ENCODE measurements at places on chromosomes 13 and 19.

- DNase-seq, result no peak
Measured at GRCh38 chr19:40378509-40378908, 11.5 kb downstream of the HIPK4 start.

GRCh38 chr13:101695870-101696516, 243.5 kb downstream of the ITGBL1 start:
- DNase-seq, result no peak

DNA sequence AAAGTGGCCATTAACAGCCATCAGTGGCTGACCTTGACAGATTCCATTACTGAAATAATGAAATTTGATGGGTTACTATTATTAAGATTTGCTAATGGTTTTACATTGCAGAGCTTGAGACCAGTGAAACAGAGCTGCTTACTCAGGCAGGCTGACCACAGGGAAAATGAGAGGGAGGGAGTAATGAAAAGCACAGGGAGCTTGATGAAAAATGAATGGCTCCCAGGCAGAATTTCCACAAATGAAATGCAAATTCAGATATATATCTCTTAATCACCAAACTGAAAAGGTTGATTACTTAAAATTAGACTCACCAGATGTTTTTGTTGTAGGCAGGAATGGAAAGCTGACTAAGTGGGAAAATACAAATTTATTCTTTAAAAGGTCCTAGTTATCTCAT, 36.1 kb downstream of the HTR2A start:
- no peak for DNase-seq

DNA sequence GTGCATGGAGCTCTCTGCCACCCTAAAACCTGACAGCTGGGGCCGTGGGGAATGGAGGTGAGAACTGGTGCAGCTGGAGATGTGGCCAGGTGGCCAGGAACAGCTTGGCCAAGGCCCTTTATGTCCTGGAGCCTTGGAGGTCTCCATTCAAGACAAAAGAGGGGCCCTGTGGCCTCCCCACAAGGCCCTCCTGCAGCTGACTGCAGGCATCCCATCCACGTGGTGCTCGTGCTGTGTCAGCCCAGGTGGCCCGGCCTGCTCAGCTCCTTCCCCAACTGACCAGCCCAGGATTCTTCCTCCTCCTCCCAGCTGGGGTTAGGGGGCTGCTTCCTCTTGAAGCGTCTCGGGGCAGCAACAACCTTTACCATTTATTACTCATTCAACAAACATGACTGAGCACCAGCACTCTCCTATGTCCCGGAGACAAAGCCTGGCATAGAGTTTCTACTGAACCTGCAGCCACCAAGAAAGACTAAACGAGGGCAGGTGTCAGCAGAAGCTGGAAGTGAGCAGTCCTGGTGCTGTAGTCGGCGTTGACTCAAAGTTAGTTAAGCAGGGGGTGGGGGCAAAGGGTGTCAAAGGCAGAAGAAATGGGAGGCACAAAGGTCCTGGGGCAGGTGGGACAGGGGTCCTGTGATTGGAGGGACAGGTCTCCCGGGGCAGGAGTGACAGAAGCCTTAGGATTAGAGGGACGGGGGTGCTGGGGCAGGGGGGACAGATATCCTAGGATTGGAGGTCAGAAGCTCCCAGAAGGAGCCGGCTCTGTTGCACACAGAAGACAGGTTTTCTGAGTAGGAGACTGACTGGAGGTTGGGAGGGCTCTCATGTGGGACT, 23.3 kb upstream of the C13orf46 start:
- no peak for DNase-seq

DNA sequence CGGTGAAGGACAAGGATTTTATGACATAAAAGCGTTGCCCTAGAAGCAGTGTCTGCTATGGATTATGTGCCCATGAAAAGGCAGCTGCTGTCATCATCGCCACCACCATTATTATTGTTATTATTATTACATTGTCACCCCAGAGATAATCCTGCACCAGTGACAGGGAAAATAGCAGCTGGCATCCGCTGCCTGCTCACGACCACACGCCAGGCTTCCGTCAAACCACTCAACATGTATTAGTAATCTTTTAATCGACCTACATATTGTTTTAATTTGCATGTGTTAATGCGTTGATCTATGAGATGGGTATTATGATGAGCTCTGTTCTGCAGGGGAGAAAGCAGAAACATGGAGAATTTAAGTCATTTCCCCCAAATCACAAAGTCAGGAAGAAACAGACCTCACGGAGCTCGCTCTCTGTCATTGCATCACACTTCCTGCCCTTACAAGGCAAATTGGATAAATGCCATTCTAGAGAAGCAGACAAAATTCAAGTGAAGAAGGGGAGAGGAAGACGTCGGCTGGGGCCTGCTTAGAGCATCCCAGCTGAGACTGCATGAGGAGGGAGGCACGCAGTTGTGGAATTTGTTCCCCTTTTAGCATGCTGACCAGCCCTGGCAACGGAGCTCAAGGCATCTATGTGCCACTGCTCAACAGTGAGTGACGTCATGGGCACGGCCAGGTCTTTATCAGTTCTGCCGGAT, at the start of gene FFAR3:
TSS of gene FFAR3 (plus strand) at position 594 of the 707 bp plus-strand sequence. CDS start 431 bp downstream, outside the sequence.
- DNase-seq, result peak; percentile 45

DNA sequence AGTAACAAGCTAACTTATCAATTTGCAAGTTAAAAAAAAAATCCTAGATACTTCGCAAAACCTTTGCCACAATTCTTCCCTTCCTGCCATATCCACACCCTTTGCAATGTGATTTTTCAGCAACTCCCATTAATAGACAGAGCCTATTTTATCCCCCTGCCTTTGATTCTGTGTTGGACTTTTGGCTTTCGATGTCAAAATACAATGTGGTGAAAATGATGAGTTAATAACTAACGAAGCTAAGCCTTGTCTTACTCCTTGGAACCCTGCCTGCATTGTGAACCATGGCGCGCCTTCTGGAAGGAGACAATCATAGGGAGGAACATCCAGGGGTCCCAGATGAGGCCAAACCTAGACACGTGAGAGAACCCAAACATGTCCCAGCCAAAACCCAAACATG, 6.4 kb downstream of the CYP4F2 start:
- no peak for DNase-seq

DNA sequence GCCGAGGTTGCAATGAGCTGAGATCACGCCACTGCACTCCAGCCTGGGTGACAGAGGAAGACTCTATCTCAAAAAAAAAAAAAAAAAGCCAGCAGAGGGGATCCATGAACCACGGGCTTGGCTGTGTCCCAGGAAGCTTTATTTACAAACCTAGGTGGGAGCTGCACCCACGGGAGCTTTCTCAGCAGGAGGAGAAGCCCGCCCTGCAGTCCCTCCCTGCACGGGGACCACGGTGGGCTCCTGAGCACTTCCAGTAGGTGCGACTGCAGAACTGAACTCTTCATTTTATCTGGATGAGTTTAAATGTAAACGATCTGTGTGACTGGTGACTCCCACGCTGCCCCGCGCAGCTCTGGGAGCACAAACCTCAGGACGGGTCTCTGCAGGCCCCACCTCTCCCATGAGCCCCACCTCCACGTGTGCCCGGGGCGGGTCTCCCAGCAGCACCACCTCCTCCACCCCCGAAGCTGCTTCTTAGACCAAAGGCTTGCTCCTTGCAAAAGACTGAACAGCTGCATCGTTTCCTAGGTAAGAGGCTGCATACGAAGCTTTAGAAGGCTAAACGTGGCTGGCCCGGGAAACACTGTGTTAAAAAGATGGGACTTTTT, 66.4 kb downstream of the SPACA7 start:
- no peak for DNase-seq

DNA sequence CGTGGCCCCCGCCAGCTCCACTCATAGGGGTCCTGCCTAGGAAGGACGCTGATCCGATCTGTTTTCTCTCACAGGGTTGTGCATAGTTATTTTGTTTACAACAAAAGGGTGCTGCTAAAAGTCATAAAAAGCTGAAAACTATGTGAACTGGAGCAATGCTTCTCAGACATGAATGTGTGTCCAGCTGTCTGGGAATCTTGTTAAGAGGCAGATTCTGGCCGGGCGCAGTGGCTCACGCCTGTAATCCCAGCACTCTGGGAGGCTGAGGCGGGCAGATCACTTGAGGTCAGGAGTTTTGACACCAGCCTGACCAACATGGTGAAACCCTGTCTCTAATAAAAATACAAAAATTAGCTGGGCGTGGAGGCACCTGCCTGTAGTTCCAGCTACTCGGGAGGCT, 8.6 kb downstream of the LRRC4B start:
- DNase-seq, result no peak

DNA sequence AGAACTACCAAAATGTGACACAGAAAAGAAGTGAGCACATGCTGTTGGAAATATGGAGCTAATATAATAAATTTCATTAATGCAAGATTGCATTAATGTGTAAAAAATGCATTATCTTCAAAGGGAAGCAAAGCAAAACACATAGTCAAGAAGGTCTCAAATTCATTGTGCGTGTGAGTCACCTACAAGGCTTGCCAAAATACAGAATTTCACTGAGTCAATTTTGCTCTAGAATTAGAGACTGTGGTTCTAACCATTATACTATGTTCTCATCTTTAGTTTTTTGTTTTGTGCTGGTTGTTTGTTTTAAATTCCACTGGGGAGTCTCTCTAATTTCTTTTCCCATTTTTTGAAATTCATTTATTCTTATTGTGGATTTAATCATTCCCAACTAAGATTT, 149.8 kb upstream of the SLITRK1 start:
- no peak for DNase-seq

- DNase-seq, result no peak
Measured at GRCh38 chr19:33085570-33086128, 4.7 kb downstream of the GPATCH1 start.

GRCh38 chr13:110533771-110534670, 27.5 kb downstream of the RAB20 start:
- no peak for DNase-seq

GRCh38 chr19:7137120-7137519, 67.6 kb downstream of the ZNF557 start:
- no peak for DNase-seq

- DNase-seq, result no peak
Measured at GRCh38 chr19:10935371-10936059, 6.9 kb downstream of the TIMM29 start.

GRCh38 chr13:36344886-36345437, 1.2 kb downstream of the SPART start:
- no peak for DNase-seq

GRCh38 chr19:9848060-9848459, 12.9 kb downstream of the PIN1 start:
- no peak for DNase-seq

- no peak for DNase-seq
Measured at GRCh38 chr19:54191011-54191810, at the start of gene TSEN34. Gene TSEN34 (plus strand): TSS chr19:54191308. CDS start chr19:54191365, 57 bp downstream.

DNA sequence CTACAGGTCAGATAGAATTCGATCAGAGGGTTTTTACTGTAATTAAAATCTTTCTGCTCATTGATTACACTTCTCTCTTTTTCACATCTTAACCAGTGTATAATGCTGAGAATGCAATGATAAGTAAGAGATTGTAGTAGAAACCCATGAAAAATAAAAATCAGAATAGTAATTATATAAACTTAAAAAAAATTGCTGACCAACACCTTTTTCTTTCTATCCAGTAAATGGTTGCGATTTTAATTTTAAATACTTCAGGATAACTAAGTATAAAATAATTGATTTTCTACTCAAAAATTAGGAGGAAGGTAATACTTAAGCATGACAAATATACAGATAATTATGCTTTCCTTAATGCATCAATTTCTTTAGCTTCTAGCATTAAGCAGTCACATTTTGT, 910.6 kb upstream of the GPC6 start:
- no peak for DNase-seq

DNA sequence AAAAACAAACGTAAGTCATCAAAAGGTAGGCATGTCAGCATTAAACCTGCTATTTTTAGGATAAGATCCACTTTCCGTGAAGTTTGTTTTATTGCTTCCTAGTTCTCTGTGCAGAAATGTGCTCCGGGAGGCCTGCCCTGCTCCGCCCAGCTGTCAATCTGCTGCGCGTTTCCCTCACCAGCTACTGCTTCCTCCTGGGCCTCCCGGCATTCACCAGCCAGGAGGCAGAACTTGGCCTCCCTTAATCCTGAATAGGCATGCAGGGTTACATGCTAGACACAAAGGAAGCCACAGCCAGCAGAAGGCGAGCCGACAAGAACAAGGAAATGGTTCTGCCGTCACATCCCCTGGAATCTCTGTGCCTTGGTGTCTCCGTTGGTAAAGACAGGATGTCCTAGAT, 386.2 kb downstream of the IRS2 start:
- DNase-seq, result peak; percentile 95

DNA sequence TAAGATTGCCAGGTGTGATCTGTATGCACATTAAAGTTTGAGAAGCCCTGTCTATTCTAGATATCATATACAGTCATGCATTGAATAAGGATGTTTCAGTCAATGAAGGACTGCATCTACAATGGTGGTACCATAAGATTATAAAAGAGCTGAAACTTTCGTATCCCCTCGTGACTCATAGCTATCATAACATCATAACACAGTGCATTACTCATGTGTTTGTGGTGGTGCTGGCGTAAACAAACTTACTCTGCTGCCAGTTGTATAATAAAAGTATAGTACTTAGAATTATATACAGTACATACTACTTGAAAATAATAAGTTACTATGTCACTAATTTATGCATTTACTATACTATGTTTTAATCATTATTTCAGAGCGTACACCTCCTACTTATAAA, 489.3 kb downstream of the GPC6 start:
- DNase-seq, result no peak

DNA sequence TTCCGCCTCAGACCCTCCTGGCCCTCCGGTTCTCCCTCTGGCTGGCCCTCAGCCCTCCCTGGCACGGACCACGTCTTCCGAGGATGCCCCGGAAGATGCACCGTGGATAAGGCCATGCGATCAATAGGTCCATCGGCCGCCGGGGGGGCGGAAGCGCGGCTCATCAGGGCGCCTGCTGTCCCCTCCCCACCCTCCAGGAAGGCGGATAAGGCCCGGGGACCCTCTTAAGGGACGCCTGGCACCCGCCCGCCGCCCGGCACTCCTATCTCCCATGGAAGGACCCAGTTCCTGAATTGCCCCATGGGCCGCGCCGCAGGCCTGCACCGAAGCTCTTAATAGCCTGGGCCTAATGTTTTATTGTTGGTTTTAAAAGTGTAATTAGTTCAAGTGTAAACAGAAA, 46.2 kb upstream of the TCF3 start:
- DNase-seq, result no peak

- DNase-seq, result no peak
Measured at GRCh38 chr19:38376576-38376975, 2.2 kb downstream of the PSMD8 start.

GRCh38 chr13:33262062-33262487, 23.5 kb downstream of the STARD13 start:
- DNase-seq, result no peak

- no peak for DNase-seq
Measured at GRCh38 chr19:11499890-11500420, 5.7 kb downstream of the ZNF653 start.

DNA sequence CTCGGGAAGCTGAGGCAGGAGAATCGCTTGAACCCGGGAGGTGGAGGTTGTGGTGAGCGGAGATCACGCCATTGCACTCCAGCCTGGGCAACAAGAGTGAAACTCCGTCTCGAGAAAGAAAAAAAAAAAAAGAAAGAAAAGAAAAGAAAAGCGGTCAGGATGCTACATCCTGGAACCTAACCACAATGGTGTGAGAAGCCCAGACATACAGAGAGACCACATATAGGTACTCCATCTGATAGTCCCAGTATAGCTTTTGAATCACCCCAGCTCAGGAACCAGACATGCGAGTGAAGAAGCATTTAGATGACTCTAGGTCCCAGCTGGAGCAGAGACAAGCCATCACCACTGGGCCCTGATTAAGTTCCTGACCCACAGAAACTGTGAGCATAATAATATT, 3.2 kb downstream of the IFNL1 start:
- no peak for DNase-seq

- DNase-seq, result no peak
Measured at GRCh38 chr13:51950722-51951121, 60.5 kb downstream of the ATP7B start.

- peak; percentile 21 for DNase-seq
Measured at GRCh38 chr13:26719356-26719945, 41.1 kb downstream of the GPR12 start.

Data from HL-60 (cell line).